ENCODE measurements at places on chromosomes 13 and 19. TPM values are rescaled to one million over a fixed set of nuclear protein-coding genes. Genes with fewer than 3 reads are reported as not detected.

Gene CBLC
- total RNA-seq = under 0.01 TPM

Gene ZNF443
- total RNA-seq = 2.3 TPM

Gene IPO5
- total RNA-seq = 240 TPM

Gene PTGIR
- 16.5 TPM for total RNA-seq

Gene SLC25A42
- 4.9 TPM for total RNA-seq

Gene ZNF560
- 3.3 TPM for total RNA-seq

Gene RNF225
- under 0.01 TPM for total RNA-seq

Gene SHISA2
- under 0.01 TPM for total RNA-seq

Gene OSCAR
- total RNA-seq = under 0.01 TPM

Gene OR10H1
- not detected for total RNA-seq

Gene ACER1
- not detected for total RNA-seq

Gene IGSF23
- 0.33 TPM for total RNA-seq

Gene CEACAM8
- total RNA-seq = not detected

Gene ADAT3
- 1.7 TPM for total RNA-seq

Gene B3GNT8
- 1.3 TPM for total RNA-seq

Gene FXYD7
- total RNA-seq = not detected

Gene ZNF444
- total RNA-seq = 17.5 TPM

Gene AXL
- 223 TPM for total RNA-seq

Gene NCR1
- total RNA-seq = not detected

Gene SYT3
- not detected for total RNA-seq

Gene LRRC63
- under 0.01 TPM for total RNA-seq

Gene KIR2DL1
- not detected for total RNA-seq

Gene SLC25A30
- total RNA-seq = 16.2 TPM

Gene CRTC1
- 2.1 TPM for total RNA-seq

Gene RDH8
- total RNA-seq = not detected

Gene LMTK3
- under 0.01 TPM for total RNA-seq

Gene TDRD12
- total RNA-seq = under 0.01 TPM

Gene LYPD5
- total RNA-seq = 0.50 TPM

Gene SIAH3
- total RNA-seq = not detected

Gene KCNRG
- 7.7 TPM for total RNA-seq

Gene PLEKHJ1
- total RNA-seq = 46.0 TPM

Gene APLP1
- total RNA-seq = 2.6 TPM

Gene SMIM7
- total RNA-seq = 58.1 TPM

Gene OR10H5
- total RNA-seq = not detected

Gene USHBP1
- total RNA-seq = not detected

Gene TJP3
- total RNA-seq = not detected

Gene NLRP7
- total RNA-seq = not detected

Measured in fibroblast of lung (primary cell).